Nucleus accumbens (tissue), 56 donors: ENCODE measurements at places on chromosomes 13 and 19.
A peak's percentile ranks its signal among the peaks of the same experiment; 100 is the strongest.

DNA sequence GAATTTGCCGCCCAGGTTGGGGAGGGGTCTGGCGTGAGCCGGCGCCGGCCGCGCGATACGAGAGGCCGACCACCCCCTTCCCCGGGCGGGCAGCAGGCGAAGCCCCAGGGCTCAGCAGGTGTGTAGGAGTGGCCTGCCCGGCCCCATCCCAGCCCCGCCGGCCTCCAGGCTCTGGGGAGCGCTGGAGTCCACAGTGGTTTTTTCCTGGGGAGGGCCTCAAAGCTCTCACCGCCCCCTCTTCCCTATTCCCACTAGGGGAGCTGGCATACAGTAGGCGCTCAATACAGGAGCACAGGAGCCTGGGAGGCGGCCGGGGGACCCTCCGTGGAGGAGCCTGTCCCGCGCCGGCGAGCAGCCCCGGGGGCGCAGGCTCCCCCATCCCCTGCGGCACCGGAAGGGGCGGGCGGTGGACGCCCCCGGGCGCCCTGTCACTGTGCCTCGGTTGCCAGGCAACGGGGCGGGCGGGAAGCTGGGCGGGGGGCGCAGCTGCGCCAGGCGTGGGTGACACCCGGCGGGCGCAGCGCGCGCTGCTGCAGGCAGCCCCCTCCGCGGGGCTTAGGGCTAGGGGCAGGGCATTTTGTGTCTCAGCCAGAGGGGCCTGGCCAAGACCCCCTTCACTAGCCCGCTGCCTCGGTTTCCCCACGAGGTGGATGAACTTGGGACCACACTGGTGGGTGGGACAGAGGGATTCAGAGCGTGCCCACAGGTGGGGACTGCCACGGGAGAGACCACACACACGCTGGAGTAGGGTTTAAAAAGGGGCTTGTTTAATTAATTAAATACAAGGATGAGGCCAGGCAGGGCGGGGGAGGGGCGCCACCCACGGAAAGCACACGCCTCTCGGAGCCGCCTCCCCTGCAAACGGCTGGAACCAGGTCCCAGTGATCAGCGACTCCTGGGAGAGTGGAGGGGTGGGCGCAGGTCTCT, 3.6 kb upstream of the REXO1 start:
- DNase-seq = peak; percentile 20

GRCh38 chr13:109785141-109785891, 1.1 kb downstream of the IRS2 start:
- no peak for DNase-seq

GRCh38 chr13:43293008-43293407, 269.6 kb downstream of the DNAJC15 start:
- no peak for DNase-seq

- peak; percentile 67 for DNase-seq
Observed at GRCh38 chr13:38767506-38768265, 80.8 kb downstream of the FREM2 start.

- no peak for DNase-seq
Observed at GRCh38 chr13:111171629-111172028, 56.5 kb downstream of the ARHGEF7 start.

DNA sequence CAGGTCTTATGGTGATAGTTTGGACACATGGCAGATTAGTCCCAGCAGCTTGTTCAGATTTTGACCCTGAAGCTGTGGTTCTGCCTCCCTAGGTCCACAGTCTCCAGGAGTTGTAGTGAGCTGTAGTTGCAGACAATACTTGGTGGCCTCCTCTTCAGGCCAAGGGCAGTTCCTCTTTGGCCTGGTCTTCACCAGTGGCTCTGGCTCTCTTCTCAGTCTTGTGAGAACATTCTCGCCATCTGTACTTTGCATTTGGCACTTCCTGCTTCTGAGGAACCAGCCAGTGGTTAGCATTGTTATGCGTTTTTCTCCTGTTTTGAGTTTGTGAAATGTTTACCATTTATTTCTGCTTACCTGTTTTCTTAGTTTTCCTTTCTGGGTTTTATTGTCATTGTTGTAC, 40.7 kb downstream of the PCCA start:
- DNase-seq = no peak

- no peak for DNase-seq
Observed at GRCh38 chr13:35768551-35768950, 292.1 kb upstream of the MAB21L1 start.

DNA sequence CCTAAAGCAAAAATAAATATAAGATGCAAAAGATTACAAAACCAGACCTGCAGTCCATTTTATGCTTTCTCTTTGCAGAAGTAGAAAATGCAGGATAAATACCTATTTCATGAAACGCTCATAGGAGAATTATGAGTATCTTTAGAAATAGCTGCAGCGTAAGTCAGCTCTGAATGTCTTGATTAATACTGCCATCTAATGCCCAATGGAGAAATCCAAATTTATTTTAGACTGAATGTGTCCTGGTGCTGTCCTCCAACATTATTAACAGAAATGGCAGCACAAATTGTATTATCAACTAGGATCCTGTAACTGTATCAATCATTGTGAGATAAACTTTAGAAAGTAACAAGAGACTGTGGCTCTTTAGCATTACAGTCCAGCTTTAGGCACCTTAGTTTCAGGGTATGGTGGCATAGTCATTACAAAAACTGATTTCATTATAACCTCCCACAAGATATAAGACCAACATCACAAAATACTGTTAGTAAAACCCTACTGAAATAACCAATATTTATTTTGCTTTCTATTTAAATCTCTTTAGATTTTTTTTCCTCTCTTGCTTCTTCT, 162.1 kb upstream of the MIR17HG start:
- DNase-seq = no peak

DNA sequence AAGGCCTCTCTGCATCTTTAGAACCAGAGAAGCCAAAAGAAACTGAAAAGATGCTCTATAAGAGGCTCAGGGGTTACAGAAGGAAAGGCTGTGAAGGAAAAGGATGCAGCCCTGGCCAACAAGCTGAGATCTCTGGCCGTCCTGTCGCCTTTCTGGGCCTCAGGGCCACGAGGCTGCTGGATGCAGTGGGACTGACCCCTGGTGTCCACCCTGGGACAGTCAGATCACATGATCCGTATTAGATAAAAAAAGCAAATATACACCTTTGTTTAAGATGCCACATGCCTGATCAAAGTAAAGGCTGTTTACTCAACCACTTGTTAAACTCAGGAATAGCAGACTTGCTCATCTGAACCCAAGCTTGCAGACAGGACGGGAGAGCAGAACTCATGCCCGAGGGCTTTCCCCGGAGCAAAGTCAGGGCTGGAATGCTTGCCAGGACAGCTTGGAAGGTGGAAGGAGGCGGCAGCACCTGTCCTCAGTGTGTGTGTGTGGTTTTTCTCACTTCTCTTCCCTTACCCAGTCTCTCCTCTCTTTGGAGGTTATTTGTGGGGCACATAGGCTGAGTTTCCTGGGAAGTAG, 206.5 kb upstream of the TSHZ3 start:
- DNase-seq = no peak

DNA sequence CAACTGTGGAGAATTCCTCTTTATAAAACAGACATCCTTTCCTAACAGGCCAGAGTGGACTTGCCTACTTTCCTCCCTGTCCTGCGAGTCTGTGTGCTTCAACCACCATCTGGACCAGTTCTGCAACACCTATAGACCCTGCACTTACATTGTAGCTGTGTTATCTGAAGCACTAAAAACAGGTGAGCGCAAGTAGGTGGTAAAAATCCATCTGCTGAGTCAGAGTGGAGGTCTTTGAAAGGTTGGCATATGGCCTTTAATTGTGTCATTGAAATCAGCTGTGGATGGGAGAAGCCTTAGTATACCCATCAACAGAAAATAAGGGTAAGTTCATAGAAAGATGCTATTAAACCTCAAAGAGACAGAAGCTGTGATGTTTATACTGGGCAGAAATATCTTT, 7.6 kb upstream of the NALCN start:
- no peak for DNase-seq

- DNase-seq = no peak
Observed at GRCh38 chr19:9808855-9809824, 9.7 kb downstream of the FBXL12 start.

DNA sequence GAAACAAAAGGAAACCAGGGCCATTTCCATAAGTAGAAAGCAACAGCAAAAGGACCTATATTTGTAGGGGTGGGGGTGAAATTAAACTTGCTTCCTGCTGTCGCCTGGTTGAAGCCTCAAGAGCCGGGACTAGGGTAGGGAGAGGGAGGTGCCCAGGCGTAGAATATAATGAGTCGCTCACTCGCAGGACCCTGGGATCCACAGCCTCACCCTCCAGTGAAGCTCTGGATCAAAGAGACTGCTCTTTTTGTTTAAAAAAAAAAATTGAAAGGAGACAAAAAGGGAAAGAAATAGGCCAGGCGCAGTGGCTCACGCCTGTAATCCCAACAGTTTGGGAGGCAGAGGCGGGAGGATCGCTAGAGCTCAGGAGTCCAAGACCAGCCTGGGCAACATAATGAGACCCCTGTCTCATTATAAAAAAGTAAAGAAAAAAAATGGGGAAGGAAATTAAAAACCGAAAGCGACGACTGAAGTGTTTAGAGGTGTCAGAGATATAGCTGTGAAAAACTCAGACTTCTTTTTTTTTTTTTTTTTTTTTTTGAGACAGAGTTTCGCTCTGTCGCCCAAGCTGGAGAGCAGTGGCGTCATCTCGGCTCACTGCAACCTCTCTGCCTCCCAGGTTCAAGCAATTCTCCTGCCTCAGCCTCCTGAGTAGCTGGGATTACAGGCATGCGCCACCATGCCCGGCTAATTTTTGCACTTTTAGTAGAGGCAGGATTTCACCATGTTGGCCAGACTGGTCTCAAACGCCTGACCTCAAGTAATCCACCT, 10.9 kb upstream of the ADGRE5 start:
- DNase-seq = no peak

- no peak for DNase-seq
Observed at GRCh38 chr19:30135797-30136196, 193.8 kb downstream of the URI1 start.

DNA sequence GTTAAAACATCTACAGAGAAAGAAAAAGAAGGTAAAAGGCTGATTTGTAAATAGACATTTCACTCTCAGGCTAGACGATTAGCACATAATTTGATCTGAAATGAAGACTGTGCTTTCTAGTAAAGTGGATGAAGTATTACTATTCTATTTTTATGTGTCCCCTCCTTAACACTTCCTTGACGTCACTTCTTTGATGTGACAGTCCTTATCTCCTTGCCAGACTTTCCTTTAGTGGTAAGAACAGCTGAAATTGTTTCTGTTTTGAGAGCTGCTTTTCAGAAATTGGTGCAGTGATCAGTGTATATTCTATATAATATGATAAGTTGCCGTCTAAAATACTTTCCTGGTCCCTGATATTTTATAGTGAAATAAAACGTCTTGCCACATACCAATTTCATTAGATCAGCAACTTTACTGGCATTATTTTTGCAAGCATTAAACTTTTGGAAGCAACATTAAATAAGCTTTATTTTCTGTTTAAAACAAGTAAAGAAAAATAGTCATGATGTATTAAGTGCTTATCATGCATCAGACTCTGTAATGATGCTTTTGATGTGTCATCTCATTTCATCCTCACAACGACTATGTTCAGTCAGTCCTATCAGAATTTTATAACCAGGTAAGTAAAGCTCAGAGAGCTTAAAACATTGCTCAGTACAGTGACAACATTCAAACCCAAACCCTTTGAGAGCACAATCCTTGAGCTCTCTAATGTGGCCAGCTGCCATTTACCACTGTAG, 210.3 kb upstream of the PCDH9 start:
- DNase-seq = no peak

- DNase-seq = no peak
Observed at GRCh38 chr13:89029062-89029461, 1357.9 kb downstream of the SLITRK5 start.

DNA sequence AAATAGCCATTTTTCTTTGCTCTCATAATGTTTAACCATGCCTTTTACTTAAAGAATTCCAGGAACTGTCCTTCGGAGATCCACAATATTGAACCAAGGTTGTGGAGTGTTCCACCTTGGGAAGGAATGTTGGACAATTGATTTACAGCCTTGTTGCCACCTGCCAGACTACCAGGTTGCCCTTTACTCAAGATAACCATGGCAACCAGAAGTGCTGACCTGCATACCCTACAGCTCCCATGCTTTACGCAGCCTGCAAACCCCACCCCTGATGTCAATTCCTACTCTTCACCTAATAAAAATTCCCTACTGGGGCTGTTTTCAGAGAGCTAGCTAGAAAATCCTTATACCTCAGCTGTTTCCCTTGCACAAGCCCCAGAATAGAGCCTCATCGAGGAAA, 151.0 kb upstream of the RXFP2 start:
- no peak for DNase-seq

GRCh38 chr19:13978351-13979243, 26.3 kb downstream of the DCAF15 start:
- no peak for DNase-seq

GRCh38 chr19:33177417-33177979, 16.6 kb upstream of the LRP3 start:
- no peak for DNase-seq

DNA sequence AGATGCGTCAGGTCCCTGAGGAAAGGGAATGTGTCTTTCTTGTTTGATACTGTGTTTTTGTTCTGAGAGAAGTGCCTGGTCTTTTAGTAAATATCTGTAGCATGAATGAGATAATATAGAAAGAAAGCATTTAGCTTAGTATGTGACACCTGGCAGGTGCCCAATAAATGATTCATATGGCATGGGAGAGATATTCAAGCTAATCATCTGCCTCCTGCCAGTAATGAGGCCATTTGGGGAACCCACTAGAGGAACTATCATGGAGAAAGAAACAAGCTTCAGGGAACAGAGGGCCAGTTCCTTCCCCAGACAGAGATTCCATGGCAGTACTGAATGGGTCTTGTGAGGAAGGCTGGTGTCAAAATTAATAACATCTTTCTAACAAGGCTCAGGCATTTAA, 603.9 kb downstream of the DCT start:
- no peak for DNase-seq

GRCh38 chr13:84962141-84962750, 837.0 kb downstream of the SLITRK6 start:
- DNase-seq = no peak

- no peak for DNase-seq
Observed at GRCh38 chr13:42762251-42762650, 19.1 kb upstream of the FAM216B start.

- DNase-seq = no peak
Observed at GRCh38 chr19:50384685-50385535, 763 bp downstream of the POLD1 start.

- no peak for DNase-seq
Observed at GRCh38 chr13:32264407-32264806, 50.8 kb downstream of the ZAR1L start.

- DNase-seq = no peak
Observed at GRCh38 chr13:47508527-47509228, 492.4 kb downstream of the SUCLA2 start.

DNA sequence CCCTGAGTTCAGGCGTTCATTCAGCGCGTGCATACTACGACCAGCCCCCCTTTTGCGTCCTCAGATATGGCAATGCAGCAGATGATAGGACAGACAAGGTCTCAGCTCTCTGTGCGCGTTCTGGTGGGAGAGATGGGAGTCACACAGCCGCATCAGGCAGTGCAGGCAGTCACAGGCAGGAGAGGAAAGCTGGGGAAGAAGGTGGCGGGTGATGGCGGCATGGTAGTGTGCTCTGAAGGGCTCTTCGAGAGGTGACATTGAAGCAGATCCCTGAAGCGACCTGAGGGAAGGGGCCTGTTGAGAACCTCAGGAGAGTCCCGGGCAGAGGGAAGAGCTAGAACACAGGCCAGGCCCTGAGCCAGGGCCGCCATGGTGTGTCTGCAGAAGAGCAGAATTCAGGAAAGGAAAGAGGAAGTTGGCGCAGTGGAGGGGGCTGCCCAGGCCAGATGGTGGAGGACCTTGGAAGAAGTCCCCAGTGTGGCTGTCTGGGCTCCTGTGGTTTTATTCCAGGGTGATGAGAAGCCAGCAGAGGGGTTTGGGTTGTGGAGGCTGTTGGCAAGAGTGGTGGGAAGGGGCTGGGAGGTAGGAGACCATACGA, 3.5 kb downstream of the USF2 start:
- peak; percentile 37 for DNase-seq

GRCh38 chr13:47146991-47147811, 250.3 kb upstream of the HTR2A start:
- DNase-seq = no peak
